ENCODE measurements at places on chromosomes 16 and 17.
A peak's percentile ranks its signal among the peaks of the same experiment; 100 is the strongest.

- DNase-seq, result no peak
Measured at GRCh38 chr16:31350275-31351005, 4.5 kb upstream of the ITGAX start.

DNA sequence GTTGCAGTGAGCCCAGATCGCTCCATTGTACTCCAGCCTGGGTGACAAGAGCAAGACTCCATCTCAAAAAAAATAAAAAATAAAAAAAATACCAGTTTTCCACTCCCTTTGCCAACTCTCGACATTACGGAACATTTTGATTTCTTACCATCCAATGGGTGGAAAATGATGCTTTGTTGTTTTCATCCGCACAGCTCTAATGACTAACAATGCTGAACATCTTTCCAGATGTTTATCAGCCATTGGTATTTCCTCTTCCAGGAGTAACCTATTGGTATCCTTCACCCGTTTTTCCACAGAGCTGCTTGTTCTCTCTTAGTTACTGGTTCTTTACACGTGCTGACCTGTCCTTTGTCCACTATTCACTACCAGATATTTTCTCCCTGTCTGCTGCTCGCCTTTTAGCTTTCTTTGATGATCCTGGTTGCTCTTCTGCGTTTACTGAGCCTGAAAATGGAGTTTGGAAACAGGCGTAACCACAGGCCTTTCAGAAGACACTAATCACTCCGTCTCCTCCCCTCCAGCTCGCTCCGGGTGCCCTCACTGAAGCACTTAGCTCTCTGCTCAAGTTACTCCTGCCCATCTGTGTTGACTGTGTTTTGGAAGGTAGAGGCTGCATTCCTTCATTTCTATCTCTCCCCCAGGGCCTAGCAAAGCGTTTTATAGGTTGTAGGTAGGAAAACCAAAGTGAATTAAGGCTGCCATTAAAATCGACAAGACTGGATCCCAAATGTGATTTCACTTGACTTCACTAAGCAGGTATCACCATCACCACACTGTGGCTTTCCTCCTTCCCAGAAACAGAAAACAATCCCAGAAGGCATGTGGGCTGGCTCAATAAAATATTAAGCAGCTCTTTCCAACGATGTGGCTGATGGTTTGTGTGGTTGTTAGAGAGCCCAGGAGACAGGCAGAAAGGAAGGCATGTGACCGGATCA, 8.9 kb downstream of the SHPK start:
- no peak for DNase-seq

DNA sequence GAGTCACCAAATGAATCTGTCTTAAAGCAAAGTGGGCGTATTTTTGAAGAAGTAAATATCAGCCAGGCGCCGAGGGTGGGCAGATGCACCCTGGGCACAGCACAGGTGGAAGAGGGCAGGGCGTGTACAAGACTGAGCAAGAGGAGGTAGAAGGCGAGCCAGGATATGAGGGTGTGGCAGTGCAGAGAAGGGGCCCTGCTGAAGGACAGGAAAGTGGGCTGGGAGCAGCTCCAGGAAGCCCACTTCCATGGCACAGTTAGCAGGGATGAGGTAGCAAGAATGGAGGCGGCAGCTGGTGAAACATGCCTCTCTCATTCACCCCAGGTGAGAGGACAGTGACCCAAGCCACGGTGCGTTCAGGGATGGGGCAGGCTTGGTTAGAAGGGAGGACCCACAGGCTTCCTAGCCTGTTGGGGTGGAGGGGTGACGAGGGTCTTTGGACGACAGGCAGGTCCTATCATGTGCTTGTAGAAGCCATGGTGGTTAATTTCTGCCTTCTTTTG, 149.3 kb downstream of the CLEC16A start:
- DNase-seq, result no peak

GRCh38 chr16:3857189-3858043, 23.1 kb downstream of the CREBBP start:
- no peak for DNase-seq

GRCh38 chr17:22703204-22703603, 1010.9 kb downstream of the KCNJ18 start:
- DNase-seq, result no peak

GRCh38 chr16:4123616-4124300, 7.5 kb upstream of the ADCY9 start:
- no peak for DNase-seq

- DNase-seq, result no peak
Measured at GRCh38 chr16:15513156-15513555, 78.8 kb downstream of the BMERB1 start.

DNA sequence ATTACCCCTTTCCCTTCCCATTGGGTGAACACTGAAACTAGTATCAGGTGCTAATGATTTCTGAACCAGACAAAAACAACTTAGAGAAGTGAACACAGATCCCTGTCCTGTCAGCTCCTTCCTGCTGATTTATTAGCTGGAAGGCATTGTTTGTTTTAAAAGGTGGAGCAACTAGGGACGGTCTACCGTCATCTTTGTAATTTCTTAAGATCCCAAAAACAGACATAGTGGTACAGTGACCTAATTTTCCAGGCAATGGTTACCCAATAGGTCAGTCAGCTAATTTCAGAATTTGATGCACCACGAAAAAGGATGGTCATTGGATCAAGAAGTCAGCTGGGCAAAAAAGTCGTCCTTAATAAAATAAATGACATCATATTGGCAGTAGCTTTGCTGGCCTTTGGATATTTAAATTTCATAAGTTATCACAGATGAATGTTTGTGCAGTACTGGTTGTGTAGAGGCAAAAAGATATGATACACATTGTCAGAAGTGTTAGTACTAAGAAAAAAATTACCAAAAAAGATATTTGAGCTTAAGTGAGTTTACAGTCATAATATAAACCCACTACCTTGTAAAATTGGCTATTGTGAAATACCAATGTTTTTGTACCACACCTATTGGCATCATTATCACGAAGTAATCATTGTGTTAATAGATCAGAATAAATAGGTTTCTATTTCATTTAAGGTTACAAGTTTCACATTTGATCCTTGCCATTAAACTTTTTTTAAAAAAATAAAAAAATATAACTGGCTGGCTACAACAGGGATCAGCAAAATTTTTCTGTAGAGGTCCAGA, 27.2 kb upstream of the KCNJ16 start:
- no peak for DNase-seq

GRCh38 chr16:68978303-68978954, 127.0 kb upstream of the HAS3 start:
- DNase-seq, result no peak

- DNase-seq, result no peak
Measured at GRCh38 chr17:41767324-41768042, 19.0 kb downstream of the JUP start.

- no peak for DNase-seq
Measured at GRCh38 chr17:40615068-40615840, 32.4 kb downstream of the SMARCE1 start.

- DNase-seq, result no peak
Measured at GRCh38 chr17:9974448-9975381, 69.6 kb upstream of the RCVRN start.

DNA sequence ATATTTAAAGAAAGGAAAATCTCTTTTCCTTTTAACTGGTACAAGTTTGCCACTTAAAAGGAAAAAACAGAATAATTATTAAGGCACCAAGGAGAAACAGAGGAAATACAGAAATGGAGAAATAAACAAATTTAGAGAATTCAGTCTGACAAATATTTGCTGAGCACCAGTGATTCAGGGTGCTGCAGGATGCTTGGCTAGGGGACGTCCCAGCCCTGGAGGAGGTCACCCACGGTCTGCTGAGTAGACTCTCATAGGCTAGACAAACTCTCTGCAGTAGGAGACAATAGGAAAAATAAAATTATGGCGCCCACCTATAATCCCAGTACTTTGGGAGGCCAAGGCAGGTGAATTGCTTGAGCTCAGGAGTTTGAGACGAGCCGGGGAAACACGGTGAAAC, 15.9 kb downstream of the C1QTNF1 start:
- DNase-seq, result no peak

DNA sequence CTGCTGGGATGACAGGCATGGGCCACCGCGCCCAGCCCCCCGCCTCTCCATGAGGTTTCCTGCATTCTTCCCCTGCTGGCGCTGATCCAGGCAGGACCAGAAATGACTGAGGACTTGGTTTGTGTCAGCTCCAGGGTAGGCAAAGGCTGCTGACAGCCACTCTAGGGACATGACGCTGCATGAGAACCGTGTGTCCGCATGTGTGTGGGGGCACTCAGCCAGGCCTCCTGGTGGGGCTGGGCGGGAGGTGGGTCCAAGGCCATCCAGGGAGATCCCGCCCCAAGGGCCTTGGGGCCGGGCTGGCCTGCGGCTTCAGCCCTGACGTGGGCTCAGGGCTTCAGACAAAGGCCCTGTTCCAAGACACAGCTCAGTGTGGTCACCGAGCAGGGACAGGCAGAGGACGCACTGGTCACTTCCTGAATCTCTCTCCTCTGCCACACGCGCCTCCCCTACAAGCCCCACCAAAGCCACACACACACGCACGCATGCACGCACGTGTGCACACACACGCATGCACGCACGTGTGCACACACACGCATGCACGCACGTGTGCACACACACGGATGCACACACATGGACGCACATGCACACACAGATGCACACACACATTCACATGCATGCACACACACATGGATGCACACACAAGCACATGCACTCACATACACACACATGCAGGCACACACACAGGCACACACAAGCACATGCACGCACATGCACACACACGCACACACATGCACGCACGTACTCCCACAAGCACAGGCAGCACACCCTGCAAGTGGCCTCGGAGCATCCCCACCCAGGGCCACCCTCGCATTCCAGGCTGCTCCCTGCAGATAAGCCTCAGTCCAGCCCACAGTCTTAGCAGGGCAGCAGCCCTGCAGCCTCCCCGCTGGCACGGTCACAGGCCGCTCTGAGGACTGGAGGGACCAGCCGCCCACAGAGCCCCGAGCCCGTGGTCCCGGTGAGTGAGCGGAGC, 5.3 kb upstream of the TMEM204 start:
- DNase-seq, result no peak

DNA sequence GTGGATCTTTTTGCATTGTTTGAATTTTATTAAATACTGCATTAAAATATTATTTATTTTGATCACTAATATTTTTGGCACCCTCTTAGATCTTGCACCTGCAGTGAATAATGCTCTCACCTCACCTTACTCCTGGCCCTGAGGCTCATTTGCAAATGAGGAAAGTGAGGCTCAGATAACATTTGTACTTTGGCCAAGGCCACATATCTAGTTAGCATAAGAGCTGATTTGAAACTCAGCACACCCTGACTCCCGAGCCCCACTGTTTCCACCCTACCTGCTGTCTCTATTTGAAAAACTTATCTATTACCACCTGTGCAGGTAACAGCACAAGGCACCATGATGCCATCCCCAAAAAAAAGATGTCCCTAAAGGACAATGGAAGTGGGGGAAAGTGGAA, 358.7 kb upstream of the MAF start:
- DNase-seq, result no peak

GRCh38 chr17:8142887-8143580, 9.2 kb downstream of the PER1 start:
- no peak for DNase-seq

DNA sequence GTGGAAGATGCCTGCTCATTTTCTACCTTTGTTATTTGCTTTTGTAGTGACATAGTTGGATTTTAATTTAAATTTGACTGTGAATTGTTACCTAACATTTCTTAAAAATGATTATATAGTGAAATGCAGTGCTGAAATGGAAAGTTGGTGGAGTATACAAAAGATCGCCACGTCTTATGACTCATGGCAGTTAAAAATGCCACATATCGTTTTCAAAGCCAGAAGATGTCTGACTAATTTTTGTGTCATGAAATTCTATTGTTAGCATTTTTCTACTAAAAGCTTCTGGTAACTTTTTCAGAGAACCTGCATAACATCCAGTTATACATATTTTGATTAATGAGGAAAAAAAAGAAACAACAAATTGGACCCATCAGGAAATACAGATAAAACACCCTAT, 20.6 kb downstream of the MAP2K4 start:
- no peak for DNase-seq

GRCh38 chr17:14741491-14741890, 440.6 kb downstream of the HS3ST3B1 start:
- no peak for DNase-seq

- no peak for DNase-seq
Measured at GRCh38 chr17:59361916-59362810, 30.7 kb downstream of the YPEL2 start.

GRCh38 chr17:9220398-9221146, 199.3 kb downstream of the NTN1 start:
- DNase-seq, result no peak

DNA sequence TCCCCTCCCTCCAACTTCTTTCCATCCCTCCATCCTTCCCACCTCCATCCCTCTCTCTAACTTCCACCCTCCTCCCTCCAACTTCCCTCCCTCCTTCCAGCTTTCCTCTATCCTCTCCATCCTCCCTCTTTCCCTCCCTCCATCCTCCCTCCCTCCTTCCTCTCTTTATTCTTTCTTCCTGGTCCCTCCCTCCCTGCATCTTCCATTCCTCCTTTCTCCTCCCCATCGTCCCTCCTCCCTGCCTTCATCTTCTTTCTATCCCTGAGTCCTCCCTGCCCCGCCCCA, 11.8 kb downstream of the CACNG4 start:
- DNase-seq, result no peak

GRCh38 chr16:1820096-1820945, 6.3 kb downstream of the HAGH start:
- DNase-seq, result no peak

DNA sequence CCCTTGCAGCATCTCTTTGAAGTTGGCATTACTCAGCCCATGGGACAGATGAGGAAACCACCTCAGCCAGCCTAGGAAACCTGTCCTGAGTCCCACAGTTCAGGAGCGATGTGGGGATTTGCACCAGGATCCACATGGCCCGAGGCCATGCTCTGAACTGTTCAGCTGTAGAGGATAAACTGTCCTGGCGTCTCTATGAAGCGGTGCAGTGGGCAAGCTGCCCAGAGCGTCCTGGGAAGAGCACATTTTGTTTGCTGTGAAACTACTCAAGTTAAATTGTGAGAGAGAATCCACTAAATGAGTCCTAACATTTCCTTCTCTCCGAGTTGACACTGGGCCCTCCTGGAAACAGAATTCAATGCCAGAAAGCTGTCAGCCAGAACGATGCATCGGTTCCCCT, 276.6 kb upstream of the TNRC6C start:
- no peak for DNase-seq

GRCh38 chr17:45961206-45961605, 37.8 kb upstream of the STH start:
- DNase-seq, result no peak

GRCh38 chr17:11565591-11565990, 32.7 kb upstream of the DNAH9 start:
- no peak for DNase-seq

- no peak for DNase-seq
Measured at GRCh38 chr16:12496186-12496585, 307.5 kb downstream of the CPPED1 start.

DNA sequence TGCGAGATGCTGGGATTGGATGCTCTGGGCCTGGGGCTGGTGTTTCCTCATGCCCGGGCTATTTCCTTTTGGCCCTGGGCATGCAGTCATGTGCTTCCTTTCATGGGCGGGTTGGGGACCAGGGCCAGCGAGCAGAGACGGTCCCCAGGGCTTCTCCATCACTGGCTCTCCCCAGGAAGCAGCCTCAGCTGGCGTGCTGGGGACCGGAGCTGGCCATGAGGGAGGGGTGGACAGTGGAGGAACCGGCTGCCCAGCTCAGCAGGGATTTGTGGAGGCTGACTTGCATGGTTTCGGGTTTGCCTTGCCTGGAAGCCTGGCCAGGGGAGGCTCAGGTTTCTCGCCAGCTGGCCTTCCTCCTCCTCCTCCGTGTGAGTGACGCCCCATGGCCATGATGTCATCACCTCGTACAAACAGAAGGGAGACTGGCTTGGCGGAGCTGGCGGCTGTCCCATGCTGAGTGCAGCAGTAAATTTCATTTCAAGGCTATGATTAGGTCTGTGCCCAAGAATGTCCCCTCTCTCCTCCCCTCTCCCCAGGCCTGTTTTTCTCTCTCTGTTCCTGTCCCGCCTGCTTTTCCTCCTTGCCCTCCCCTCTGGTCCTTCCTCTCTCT, 8.9 kb upstream of the TIMP2 start:
- DNase-seq, result peak; percentile 83
